ENCODE measurements at places on chromosomes 3 and 15. TPM values are rescaled to one million over a fixed set of nuclear protein-coding genes. Genes with fewer than 3 reads are reported as not detected.

- no peak for DNase-seq
These were observed 137.4 kb downstream of the THSD4 start for GRCh38 chr15:71252740-71253047.

GRCh38 chr15:70379938-70380883 lies 282.5 kb upstream of the TLE3 start:
- DNase-seq: no peak

DNA sequence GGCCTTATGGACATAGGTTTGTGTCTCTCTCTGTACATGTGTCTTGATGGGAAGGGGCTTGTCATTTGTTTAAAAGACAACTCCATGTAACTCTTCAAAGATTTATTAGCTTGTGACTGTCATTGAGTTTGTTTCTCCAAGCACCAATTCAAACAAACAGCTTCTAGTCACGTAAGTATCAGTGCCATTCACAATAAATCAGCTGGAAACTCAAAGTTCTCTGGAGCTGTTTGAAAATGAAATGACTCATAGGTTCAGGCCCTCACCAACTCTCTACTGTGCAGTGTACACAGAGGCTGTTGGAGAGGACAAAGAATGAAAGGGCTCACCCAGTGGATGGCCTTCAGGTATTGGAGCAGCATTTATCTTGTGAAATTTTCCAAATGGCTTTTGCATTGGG lies 476.3 kb downstream of the AGBL1 start:
- peak; percentile 48 for DNase-seq

DNA sequence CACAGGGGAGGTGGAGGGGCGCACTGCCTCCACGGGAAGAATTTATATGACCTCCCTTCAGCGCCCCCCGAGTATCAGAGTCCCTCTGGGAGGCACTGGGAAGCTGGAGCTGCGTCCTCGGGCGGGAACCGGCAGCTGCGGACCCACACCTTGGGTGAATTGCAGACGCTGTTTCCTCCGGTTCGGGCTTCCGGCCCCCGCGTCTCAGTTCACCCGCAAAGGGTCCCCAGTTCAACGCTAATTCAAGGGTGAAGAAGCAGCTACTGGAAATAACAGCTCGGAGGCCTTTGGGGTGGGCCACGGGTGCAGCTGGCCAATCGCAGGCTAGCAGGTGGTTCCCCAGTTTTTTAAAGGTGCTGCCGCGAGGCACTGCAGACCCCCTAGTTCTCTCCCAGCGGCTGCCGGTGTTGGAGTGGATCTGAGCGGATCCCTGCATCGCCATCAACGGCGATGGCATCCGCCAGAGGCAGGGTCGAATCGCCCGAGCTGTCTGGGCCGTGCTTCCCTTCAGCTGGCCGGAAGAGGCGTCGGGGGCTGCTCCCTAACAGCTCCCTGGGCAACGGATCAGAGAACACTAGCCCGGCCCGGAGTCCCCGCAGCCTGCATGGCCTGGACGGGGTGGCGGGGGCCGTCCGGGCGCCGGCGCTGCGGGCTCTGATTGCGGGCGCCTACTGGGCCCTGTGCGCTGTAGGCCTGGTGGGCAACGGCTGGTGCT lies 19.4 kb upstream of the ADAMTS7 start:
- DNase-seq: no peak

- DNase-seq: no peak
These were observed 238.2 kb upstream of the GPR149 start for GRCh38 chr3:154668187-154668586.

DNA sequence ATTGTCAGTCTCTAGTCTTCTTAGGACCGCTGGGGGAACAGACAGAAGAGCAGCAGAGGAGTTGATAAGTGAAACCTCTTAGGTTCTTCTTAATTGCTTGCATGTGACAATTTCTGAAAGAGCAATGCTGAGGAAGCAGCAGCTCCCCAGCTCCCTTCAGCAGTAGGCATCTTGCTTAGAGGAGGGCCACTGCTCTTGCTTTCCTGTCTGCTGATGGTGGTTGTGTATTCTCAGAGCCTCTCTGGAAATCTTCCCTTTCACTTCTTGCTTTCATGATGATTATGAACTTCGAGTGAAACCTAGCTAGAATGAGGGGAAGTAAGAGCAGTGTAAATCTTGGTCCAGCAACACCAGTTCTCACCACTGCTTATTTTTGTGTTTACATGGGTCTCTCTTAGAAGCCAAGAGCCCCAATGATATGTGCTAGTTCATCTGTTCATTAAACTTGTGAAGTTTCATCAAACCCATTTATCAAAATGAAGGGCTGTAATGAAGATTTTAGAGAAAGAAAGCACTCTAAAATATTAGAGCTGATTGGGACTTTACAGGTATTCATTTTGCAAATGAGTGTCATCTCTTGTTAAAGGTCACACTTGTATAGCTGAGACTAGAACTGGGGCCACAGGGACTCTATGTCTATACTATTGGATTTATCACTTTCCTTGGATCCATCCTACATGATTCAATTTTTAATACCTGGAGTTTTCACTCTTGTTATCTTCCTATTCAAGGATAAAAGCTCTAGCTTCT lies 246.7 kb downstream of the LPP start:
- DNase-seq: no peak

The FRMD4B gene
- total RNA-seq: 1.2 TPM

The LSMEM2 gene
- total RNA-seq: not detected

GRCh38 chr3:160390565-160391138 lies 8.4 kb downstream of the IFT80 start:
- no peak for DNase-seq

The NECTIN3 gene
- total RNA-seq: 45.2 TPM

The CLRN1 gene
- not detected for total RNA-seq

The SETMAR gene
- 13.9 TPM for total RNA-seq

DNA sequence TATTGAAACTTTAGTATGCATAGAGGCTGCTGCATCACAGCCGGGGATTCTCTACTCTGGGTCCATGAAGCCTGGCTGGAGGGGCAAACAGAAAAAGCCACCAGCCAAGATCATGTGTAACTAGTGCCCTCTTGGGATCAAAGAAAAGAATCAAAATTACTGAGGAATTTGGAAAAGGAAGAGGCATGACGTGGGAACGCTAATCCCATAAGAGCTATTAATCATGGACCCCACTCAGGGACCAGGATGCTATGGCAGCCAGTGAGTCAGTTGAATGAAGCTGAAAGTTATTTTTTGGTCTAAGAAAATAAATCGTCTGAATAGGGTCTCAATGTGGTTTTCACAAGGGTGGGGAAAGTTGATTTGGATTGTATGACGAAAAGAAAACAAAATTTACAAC lies 1165.1 kb downstream of the ROBO2 start:
- peak; percentile 60 for DNase-seq

DNA sequence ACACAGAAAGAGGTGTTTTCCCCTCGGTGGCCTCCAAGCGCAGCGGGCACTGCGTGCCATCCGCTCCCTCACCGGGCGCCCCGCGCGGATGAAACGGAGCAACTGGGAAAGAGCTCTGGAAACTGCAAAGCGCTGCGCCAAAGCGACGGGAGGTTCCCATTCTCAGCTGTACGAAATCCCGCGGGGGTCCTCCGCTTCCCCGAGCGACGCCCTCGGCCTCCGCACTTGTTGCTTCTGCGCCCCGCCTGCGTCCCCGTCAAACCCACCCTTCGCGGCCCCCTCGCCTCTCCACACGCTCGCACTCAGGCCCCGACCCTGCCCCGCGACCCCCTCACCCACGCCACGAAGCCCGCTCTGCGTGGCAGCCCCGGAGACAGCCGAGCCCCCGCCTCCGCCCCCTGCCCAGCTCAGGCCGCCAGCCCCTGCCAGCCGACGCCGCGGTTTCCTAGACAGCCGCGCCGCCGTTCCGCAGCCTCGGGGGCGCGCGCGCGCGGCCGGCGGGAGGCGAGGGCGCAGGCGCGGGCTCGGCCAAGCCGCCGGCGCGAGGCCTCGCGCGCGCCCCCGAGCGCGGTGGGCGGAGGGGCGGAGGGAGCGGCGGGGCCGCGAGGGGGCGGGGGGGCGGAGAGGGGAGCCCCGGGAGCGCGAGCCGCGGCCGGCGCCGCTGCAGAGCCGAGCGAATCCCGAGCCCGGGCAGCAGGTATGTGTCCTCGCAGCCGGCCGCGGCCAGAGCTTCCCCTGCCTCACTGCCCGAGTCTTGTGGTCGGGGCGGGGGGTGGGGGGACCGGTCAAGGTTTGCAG lies at the start of gene TMEM266:
TMEM266 (plus strand) TSS at position 666 of the 798 bp plus-strand sequence. CDS start 74,279 bp downstream, outside the sequence.
- DNase-seq: peak; percentile 14

The ZBBX gene
- total RNA-seq: not detected

DNA sequence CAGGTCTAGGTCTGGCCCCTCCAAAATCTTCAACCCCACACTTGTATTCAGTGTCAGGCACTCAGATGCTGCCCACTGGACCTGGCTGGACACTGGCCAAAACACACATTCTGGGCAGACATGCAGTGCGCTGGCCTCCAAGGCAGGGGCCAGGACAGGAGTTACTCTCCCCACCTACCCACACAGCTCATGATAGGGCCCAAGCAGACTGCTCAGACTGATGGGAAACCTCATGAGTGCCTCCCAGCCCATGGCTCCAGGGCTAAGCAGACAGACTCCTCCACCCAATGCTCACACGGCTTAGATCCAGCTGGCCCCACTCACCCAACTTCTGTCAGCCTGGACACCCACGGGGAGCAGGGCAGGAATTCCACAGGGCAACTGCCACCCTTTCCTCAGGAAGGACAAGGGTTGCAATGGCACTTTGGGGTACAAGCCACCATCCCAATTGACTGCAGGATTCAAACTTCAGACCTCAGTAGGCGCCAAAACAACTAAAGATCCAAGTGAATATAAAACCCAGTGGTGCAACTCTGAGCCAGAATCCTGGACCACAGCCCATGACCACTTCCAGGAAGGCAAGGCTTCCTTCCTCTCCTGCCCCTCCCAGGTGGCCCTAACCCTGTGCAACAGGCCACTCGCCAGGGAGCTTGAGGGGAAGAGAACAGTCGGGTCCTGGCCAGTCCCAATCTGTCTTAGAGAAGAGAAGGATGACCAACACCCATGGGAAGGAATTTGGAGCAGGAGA lies 1.4 kb downstream of the LTF start:
- no peak for DNase-seq

- no peak for DNase-seq
These were observed 34.5 kb upstream of the NFKBIZ start for GRCh38 chr3:101814835-101815234.

- peak; percentile 76 for DNase-seq
These were observed 50.5 kb upstream of the KCNMB2 start for GRCh38 chr3:178485756-178486155.

DNA sequence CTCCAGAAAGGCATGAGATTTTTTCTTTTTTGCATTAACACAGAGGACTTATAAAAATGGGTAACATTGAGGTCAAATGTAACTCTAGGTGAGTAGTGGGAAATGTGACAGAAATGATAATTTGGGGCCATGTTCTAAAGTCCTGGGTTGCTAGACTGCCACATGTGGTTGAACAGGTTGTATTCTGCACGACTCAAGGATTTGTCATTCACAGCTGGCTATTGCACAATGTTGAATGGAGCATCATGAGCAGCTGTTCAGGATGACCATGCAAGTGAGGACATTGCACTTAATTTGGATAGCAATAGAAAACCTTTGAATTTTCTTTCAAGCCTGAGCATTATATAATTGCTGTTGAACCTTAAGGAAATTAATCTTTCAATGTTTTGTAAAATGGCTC lies 396.6 kb downstream of the NAALADL2 start:
- peak; percentile 90 for DNase-seq

- peak; percentile 97 for DNase-seq
These were observed 11.3 kb downstream of the NRROS start for GRCh38 chr3:196650740-196651311.

- no peak for DNase-seq
These were observed 760.6 kb downstream of the EDEM1 start for GRCh38 chr3:5948084-5948483.

The SNX22 gene
- total RNA-seq: 0.17 TPM

GRCh38 chr3:13613343-13614190 lies 64.6 kb downstream of the FBLN2 start:
- DNase-seq: no peak

The RBP2 gene
- total RNA-seq: not detected

The ENTPD3 gene
- under 0.01 TPM for total RNA-seq

- DNase-seq: no peak
These were observed 86.2 kb upstream of the CMSS1 start for GRCh38 chr3:99731499-99731898.
